ENCODE measurements at places on chromosomes 4 and X.

GRCh38 chr4:149353241-149353640 is 462.4 kb downstream of the IQCM start:
- DNase-seq, result no peak

DNA sequence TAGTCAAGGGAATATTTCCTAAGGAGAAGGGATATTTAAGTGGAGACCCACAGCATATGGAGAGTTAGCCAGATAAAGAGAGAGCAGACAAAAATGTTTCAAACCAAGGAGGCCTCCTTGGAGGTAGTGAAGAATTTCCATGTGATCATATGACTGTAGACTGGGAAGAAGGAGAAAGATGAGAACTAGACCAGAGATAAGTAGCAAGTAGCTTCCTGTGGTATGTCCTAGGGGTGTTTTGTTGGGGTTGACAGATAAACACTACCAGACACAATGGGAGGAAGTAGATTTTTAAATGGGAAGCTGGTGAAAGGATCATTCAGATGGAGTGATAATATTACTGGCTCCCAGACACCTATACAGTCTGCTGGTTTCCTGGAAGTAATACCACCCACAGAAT is 13.6 kb downstream of the SYAP1 start:
- no peak for DNase-seq

DNA sequence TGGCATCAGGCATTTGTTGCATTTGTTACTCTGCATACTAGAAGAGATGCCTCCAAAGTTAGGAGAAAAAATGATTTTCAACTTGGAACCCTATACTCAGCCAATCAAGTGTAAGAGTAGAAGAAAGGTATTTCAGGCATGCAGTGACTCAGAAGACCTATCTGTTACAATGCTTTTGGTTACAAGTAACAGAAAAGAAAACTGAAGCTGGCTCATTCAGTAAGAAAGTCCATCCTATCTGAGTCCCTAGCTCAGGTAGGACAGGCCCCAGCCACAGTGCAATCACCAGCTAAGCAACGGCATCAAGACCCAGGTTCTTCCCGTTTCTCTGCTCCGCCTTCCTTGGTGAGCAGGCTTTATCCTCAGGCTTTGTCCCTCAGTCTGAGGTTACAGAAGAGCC is 23.3 kb downstream of the MECP2 start:
- DNase-seq, result no peak

- no peak for DNase-seq
Observed at GRCh38 chr4:160019936-160020335, 917.1 kb downstream of the RAPGEF2 start.

- no peak for DNase-seq
Observed at GRCh38 chrX:2934715-2935710, 5.9 kb upstream of the ARSD start.
